ENCODE measurements at places on chromosomes 16 and 17.

GRCh38 chr17:306116-306515 lies 46.5 kb downstream of the RPH3AL start:
- no peak for DNase-seq

- no peak for DNase-seq
These were observed 18.8 kb downstream of the PDZD9 start for GRCh38 chr16:21982108-21982507.

DNA sequence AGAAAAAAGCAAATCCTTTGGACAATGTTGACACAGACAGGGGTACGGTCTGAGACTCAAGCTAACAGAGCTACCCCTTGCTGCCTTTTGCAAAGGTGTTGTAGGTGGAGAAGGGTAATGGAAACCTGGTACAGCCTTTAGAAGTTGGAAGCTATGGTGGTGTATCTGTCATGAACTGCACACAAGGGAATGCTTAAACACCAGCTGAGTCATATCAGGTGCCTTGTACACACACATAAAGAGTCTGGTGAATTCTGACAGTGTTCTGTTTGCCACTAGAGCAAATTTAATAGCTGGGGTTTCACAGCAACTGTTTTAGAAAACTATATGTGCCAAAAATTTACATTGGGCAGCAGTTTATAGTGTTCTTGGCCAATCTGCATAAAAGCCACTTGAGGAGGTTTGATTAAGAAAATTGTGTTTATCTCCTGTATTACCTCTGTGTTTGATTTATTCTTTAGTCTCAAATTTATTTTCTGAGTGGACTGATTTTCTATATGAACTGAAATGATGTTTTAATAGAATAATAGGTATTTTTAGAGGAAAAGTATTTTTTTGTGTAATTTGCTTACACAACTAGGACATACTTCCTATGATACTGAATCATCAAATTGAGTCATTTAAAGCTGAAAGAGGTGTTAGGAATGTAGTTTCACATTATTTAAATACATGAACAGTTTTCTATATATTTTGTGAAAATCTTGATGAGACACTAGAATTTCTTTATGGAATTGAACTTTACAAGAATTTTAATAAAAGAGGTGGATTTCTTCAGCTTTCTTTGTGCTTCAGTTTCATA lies 136.9 kb downstream of the MAP2K6 start:
- DNase-seq: no peak

- no peak for DNase-seq
These were observed 8.6 kb upstream of the LHX1 start for GRCh38 chr17:36928471-36929345.

DNA sequence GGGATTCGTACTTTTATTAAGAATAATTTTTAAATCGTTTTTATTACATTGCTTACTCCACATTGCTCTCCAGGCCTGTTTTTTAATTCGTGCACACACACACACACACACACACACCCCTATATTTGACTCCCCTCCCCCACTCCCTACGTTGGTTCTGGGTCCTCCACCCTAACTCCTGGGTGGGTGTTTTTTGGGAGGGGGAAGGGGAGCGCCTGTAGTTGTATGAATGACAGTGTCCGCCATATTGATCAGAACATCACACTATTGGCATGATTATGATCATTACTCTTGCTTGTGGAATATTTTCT lies 1.3 kb downstream of the GNAO1 start:
- no peak for DNase-seq

DNA sequence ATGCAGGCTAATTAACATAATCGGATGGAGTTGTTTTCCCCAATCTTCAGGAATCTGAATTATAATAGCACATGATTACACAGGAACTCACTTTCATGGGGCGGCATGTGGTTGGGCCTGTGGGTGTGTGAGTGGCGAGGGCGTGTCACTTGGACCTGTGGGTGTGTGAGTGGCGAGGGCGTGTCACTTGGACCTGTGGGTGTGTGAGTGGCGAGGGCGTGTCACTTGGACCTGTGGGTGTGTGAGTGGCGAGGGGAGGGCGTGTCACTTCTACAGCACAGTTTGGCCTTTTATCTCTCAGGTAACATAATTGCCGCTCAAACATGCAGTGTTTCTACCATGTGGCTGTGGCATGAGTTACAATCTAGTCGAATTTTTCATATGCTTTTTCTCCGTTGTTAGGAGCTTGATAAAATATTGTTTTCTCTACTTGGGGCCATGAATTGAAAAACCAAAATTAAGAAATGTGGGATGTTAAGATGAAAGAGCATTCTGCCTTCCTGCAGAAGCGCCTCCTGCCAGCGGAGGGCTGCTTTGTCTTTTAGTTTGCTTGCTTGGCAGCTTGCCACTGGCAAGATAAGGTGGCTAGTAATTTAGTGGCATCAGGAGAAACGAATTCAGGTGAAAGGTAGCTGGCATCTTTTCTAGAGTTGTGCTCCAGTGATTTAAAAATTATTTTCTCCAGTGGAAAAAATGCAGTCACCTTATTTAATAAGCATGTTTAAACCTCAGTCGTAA lies 36.2 kb downstream of the USP10 start:
- DNase-seq: peak; percentile 35

GRCh38 chr16:21940570-21940969 lies 12.6 kb upstream of the UQCRC2 start:
- DNase-seq: no peak

DNA sequence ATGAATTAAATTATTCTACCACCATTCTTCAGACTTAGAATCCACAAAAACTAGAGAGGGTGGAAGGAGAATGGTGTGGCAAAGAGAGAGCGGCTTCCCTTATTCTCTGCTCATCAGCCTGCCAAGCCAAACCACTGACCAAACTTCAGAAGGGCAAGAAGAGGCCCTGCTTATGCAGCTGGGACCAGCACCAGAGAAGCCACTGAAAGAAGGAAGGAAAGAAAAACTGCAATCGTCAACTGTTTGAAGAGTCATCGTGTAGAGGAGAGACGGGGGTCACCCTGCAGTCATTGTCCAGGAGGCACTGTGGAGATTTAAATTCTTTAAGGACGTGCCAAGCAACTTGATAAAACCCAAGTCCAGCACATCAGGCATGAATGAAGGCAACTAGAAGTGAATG lies 15.6 kb downstream of the PMP22 start:
- DNase-seq: no peak

- DNase-seq: no peak
These were observed 17.3 kb downstream of the GPR139 start for GRCh38 chr16:20056436-20056835.

DNA sequence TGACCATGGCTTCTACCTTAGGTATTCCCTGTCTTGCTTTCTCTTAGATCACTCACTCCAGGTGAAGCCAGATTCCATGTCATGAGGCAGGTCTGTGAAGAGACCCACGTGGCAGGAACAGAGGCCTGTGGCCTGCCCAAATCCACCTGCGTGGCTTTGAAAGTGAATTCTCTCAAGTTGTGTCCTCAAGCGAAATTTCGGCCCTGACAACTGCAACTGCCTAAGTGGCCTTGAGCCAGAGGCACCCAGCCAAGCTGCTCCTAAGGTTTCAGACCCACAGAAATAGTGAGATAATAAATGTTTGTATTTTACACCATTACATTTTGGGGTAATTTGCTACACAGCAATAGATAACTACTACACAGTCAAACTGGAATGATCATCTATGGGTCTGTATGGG lies 497.9 kb downstream of the XYLT1 start:
- DNase-seq: no peak

DNA sequence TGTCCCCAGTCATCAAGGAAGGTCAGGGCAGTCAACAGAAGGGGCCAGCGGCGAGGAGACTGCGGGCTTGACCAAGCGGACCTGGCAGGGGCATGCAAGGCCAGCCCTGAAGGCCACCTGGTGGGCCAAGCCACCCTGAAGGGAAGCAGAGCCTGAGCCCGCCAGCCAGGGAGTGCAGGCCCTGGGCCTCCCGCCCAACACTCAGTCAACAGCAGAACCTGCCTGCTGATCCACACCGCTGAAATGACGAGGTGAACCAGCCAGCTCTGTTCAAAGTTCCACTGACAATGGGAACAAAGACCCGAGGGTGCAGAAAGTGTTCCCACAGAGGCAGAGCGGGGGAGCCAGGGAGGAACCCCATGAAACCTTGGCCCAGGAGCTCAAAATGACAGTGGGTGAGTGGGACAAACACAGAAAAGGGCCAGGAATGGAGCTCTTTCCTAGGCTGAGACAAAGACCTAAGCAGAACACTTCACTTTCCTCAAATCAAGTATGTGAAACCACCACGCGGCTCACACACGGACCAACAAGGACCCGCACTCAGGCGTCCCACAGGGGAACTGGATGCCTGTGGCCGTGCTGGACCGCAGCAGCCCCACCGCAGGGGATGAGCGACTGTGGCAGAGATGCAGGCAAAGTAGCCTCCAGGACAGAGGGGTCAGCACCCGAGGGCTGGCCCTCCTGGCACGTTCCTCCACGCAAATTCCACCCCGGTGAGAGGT lies 12.0 kb downstream of the AXIN1 start:
- DNase-seq: no peak

GRCh38 chr16:17829811-17830210 lies 359.1 kb upstream of the XYLT1 start:
- no peak for DNase-seq

DNA sequence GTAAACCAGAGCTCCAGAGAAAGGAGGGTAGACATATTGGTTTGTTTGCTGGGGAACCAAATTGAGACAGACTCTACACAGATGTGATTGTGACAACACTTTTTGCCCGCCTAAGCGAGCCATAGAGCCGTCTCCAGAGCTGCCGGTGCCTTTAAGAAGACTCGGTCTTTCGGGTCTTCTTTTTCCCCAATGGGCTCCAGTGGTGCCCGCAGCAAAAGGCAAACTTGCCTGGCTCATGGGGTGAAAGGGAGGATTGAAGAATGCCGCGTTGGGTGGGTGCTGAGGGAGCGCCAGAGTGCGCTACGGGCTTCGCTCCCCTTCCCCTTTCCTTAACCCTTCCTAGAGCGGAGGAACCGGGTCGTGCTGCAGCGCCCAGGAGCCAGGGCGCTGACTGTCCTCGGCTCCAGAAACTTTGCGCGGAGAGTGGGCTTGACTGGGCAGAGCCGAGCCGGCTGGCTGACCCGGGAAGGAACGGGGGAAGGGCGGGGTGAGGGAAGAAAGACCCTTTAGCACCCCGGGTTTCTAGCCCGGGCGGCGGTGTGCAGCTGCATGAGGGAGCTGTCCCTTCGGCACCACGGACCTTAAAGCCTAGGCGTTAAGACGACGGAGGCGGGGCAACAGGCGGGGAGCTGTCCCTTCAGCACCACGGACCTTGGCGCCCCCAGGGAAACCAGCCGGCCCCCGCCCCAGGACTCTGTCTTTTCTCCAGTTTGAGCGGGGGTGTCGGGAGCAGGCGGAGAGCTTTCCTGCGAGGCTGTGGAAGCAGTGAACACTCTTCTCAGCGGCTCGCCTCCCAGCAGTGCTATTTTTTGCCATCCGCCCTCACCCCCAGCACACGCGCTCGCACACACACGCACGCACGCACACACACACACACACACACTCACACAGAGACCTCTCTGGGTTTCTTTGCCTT lies at the start of gene CACNG3:
CACNG3 (plus strand) TSS at position 880 of the 916 bp plus-strand sequence. CDS start 420 bp downstream, outside the sequence.
- peak; percentile 54 for DNase-seq

DNA sequence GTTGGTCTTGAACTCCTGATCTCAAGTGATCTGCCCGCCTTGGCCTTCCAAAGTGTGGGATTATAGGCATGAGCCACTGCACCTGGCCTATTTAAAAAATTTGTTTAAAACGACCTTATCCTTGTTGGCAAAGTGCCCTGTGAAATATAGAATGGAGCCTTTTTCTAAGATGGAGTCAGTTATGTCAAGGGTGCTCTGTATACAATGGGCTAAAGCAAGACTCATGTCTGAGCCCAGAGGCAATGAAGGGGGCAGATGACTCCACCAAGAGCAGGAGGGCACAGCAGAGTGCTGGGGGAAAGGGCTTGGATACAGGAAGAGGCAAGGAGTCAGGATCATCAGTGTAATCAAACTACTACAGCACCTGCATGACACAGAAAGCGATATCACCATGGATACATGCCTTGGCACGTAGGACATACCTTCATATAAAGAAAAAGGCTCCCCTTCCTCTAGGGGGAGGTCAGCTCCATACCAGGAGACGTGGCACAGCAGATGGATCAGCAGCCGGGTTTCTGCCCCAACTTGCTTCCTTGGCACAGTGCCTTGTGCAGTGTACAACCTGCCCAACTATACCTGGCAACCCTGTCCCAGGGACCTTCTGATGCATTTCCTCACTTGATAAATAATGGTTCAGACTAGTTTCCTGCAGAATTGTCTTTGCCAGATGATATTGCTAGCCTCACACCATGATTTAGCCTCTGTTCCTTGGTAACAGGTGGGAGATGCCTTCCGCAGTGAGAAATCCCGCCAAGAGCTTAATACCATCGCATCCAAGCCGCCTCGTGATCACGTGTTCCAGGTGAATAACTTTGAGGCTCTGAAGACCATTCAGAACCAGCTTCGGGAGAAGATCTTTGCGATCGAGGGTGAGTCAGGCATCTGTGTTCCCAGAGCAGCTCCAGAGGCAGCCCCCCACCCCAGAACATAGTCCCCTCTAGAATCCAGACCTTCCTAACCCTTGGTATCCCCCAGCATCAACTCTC lies 15.3 kb downstream of the ITGAM start:
- DNase-seq: no peak

- no peak for DNase-seq
These were observed 11.1 kb downstream of the TLE7 start for GRCh38 chr16:71430744-71431143.

GRCh38 chr17:56593646-56594319 lies at the start of gene NOG:
Gene NOG, plus strand, starts transcription at chr17:56593699. Its CDS starts 525 bp downstream, at chr17:56594224.
- peak; percentile 39 for DNase-seq

DNA sequence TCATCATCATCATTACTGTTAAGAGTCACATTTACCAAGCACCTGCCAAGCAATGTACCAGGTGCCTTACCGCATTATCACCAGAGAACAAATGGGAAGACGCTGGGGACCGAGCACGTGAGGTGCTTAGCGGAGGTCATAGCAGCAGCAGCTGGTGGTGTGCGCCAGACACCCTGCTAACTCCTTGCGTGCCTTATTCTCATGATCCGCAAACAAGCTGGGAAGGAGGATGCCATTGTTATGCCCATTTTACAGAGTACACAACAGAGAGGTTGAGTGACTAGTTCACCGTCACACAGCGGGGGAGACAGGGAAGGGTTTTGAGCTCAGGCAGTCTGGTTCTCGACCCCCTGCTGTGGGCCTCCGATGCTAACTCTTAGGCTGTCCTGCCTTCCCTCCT lies 7.3 kb downstream of the ATP2A3 start:
- DNase-seq: no peak

GRCh38 chr16:11994143-11995119 lies 17.9 kb downstream of the SNX29 start:
- DNase-seq: no peak

- DNase-seq: peak; percentile 12
These were observed 27.0 kb downstream of the CBFB start for GRCh38 chr16:67055712-67056487.

- DNase-seq: no peak
These were observed 416.4 kb downstream of the CDH11 start for GRCh38 chr16:64705443-64705842.

GRCh38 chr16:30585400-30586191 lies at the start of gene ZNF785:
Gene ZNF785, minus strand, starts transcription at chr16:30585697. Its CDS starts 86 bp downstream, at chr16:30585611.
- DNase-seq: peak; percentile 93

Measured in activated naive CD4-positive, alpha-beta T cell treated with Interleukin-2 at 50 U/mL for 16 hours (primary cell).